ENCODE measurements at places on chromosomes 5 and 9. TPM values are rescaled to one million over a fixed set of nuclear protein-coding genes. Genes with fewer than 3 reads are reported as not detected.

The TLX3 gene
- not detected for polyA plus RNA-seq

The PPP3R2 gene
- not detected for polyA plus RNA-seq

The MEGF10 gene
- polyA plus RNA-seq = not detected

The LCN1 gene
- polyA plus RNA-seq = not detected

The NPM1 gene
- polyA plus RNA-seq = 715 TPM

The SLC36A2 gene
- not detected for polyA plus RNA-seq

The MIGA2 gene
- polyA plus RNA-seq = 11.4 TPM

The MAP3K1 gene
- polyA plus RNA-seq = 69.8 TPM

The RASGRF2 gene
- polyA plus RNA-seq = 0.46 TPM

The FBP2 gene
- polyA plus RNA-seq = not detected

The C5orf58 gene
- not detected for polyA plus RNA-seq

The PCDHGC5 gene
- polyA plus RNA-seq = not detected

The PCDHB3 gene
- polyA plus RNA-seq = not detected

The OCLN gene
- 0.09 TPM for polyA plus RNA-seq

The SHB gene
- polyA plus RNA-seq = not detected

The CCDC69 gene
- polyA plus RNA-seq = 75.5 TPM

The MRPL22 gene
- 87.4 TPM for polyA plus RNA-seq

The ACOT12 gene
- not detected for polyA plus RNA-seq

The TMEM250 gene
- polyA plus RNA-seq = 30.3 TPM

The GRM6 gene
- polyA plus RNA-seq = not detected

The C7 gene
- not detected for polyA plus RNA-seq

The ZDHHC11B gene
- polyA plus RNA-seq = not detected

The ZNF483 gene
- 1.5 TPM for polyA plus RNA-seq

The BTNL3 gene
- not detected for polyA plus RNA-seq

The SAPCD2 gene
- polyA plus RNA-seq = 0.38 TPM

The TAF11L10 gene
- polyA plus RNA-seq = not detected

The KIAA0825 gene
- 0.84 TPM for polyA plus RNA-seq

The RORB gene
- not detected for polyA plus RNA-seq

The SLC6A19 gene
- polyA plus RNA-seq = not detected

The NSD1 gene
- polyA plus RNA-seq = 68.5 TPM

The ZNF454 gene
- polyA plus RNA-seq = not detected

The DNAJC18 gene
- 5.1 TPM for polyA plus RNA-seq

The MCC gene
- polyA plus RNA-seq = 0.40 TPM

The SLC12A7 gene
- 10.9 TPM for polyA plus RNA-seq

The FAM120A gene
- polyA plus RNA-seq = 14.5 TPM

The CMBL gene
- not detected for polyA plus RNA-seq

The FRMD3 gene
- 1.1 TPM for polyA plus RNA-seq

The RECK gene
- polyA plus RNA-seq = 5.3 TPM

The SYK gene
- polyA plus RNA-seq = 314 TPM

The OR4F3 gene
- polyA plus RNA-seq = not detected

The ASTN2 gene
- polyA plus RNA-seq = 2.7 TPM

The EGFLAM gene
- polyA plus RNA-seq = not detected

The IL33 gene
- not detected for polyA plus RNA-seq

The CDKN2B gene
- polyA plus RNA-seq = 0.23 TPM

The ANAPC2 gene
- polyA plus RNA-seq = 6.2 TPM

The GFPT2 gene
- 0.19 TPM for polyA plus RNA-seq

The TEK gene
- polyA plus RNA-seq = not detected

The MELK gene
- not detected for polyA plus RNA-seq

The CTNNAL1 gene
- 1.1 TPM for polyA plus RNA-seq

The VAV2 gene
- 28.7 TPM for polyA plus RNA-seq

The KCNV2 gene
- polyA plus RNA-seq = not detected
